ENCODE measurements at places on chromosomes 5 and 9.

DNA sequence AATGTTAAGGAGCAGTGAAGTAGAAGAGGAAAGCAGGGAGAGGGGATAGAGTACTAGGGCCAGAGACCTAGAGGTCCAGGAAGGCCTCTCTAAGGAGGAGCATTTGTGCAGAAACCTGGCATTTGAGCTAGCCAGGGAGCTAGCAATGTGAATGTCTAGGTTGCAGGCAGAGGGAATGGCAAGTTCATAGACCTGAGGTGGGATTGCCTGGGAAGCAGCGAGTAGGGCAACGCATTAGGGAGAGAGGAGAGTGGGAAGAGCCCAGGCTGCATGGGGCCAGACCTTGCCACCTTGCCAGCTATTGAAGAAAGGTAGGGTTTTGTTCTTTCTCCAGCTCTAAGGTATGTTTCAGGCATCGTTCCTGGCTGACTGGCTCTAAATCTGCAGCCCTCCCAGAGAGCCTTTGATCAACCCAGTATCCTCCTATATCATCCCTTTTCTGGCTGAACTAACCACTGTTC lies 54.0 kb downstream of the SLC22A5 start:
- DNase-seq = no peak

- DNase-seq = peak; percentile 65
Measured at GRCh38 chr5:58717303-58718007, 134.6 kb downstream of the RAB3C start.

GRCh38 chr5:68562308-68562707 lies 346.8 kb downstream of the PIK3R1 start:
- DNase-seq = no peak

GRCh38 chr9:110298043-110298605 lies 39.5 kb downstream of the TXNDC8 start:
- DNase-seq = no peak

- no peak for DNase-seq
Measured at GRCh38 chr5:115463983-115464382, 80.6 kb downstream of the FEM1C start.

DNA sequence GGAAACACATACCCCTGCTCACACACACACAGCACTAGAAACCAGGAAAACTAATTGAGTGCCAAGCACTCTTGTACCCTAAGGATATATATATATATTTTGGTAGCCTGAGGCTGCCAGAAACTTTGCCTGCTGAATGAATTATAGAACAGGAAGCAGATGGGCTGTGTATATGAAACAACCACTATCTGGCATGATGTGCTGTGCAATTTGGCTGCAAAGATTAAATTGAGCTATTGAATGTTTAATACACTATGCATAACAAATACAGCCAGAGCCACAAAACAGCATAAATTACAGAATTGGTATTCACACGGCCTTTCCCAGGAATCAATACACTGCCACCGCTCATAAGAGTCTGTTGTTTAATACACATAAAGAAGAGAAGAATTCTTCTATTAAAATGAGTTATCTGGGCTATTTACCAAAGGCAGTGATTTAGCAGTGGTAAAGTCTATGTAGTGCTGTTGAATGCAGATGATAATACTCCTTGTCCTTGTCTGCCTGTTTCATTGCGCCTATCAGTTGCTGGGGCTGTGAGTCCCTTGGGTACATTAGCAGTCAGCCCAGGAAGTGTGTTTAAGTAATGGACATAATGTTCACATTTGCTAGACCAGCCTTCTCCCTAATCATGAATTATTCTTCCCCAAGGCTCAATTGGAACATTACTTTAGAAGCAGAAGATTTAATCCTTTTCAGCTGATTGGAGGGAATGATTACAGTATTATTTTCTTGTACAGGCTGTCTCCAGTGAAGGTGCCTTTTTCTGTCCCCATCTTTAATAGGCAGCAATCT lies 294.3 kb downstream of the TLE1 start:
- DNase-seq = no peak

DNA sequence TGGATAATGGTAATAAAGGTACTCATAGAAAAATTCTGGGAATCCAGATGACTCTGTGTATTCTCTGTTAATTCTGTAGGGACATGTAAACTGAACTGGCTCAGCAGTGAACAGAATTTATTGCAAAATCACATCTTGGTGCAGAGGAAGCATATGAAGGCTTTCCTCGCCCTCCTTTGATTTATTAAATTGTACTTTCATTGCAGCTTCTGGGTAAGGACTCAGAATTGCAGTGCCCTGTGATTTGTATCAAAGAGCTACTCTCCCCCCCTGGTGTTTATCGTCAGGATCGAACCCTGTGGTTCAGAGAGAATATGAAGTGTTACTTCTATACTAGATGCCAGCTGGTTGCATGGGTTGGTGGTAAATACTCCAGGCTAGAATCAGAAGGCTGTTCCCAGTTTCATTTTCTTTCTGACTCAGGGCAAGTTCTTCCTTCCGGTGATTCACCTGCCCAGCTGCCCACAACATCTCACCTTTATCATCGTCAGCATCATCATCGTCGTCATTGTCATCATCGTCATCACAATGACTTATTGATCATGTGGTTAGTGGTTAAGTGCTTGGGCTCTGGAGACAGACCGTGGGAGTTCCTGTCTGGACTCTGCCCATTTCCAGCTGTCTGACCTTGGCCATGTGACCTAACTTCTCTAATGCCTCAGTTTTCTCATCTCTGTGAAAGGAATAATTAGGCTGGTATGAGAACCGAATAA lies 238.8 kb downstream of the ARHGAP26 start:
- no peak for DNase-seq

DNA sequence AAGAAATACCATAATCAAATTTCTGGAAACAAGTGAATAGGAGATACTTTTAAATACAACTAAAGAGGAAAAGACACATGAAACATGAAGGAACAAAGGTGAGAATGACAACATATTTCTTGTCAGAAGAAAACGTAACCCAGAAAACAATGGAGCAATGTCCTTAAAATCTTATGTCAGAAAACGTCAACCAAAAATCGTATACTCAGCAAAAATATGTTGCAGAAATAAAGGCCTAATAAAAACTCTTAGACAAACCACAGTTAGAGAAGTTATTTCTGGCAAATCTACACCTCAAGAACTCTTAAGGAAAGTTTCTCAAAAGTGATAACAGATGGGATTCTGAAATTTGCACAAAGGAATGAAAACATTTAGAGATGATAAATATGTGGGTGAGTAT lies 66.3 kb upstream of the FBXL7 start:
- DNase-seq = no peak

DNA sequence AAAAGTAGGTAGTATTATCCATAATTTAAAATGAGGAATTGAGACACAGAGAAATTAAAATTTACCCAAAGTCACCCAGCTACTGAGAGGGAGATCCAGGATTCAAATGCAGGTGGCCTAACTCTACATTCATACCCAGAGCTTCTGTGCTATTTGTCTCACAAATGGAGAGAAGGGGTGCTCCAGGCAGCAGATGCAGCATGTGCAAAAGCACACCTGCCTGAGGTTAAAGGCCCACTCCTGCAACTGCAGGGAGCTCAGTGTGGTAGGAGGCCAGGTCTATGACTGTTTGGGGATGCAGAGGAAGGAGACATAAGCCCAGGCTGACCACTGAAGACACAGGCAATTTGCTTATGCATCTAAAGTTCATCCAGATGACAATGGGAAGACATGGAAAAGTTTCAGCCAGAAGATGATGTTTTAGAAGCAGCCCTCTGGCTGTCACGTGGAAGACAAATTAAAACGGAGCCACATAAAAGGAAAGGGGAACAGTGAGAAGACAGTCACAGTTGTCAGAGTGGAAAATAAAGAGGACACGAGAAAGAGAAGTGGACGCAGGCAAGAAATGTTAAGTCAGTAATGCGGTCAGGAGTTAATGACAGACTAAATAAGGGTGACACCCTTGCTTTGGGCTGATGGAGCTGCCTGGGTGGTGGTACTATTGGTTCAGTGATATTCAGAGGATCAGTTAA lies 214.7 kb downstream of the EBF1 start:
- no peak for DNase-seq

- no peak for DNase-seq
Measured at GRCh38 chr5:57493034-57493433, 10.4 kb upstream of the ACTBL2 start.

DNA sequence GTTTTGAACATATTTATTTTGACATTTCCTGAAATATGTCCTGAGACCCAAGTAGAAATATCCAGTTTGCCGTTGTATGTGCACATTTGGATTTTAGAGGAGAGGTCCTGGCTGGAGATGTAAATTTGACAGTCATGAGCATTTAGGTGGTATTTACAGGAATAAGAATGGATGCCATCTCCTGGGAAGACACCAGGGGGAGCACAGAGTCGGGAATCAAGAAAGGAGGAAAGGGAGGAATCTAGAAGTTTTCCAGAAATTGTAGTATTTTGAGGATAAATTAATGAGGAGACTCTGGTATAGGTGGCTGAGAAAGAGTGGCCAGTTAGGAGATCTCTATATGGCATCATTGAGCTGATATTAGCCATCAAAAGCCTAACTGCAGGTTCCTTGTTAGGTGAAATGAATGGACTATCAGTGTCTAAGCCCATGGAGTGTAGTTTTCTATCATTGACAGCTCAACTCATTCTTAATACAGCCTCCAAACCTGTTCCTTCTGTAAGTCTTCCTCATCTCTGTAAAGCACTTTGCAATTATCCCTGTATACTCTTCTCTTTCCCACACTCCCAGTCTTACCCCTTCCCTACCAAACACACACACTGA lies 7.2 kb downstream of the GAPT start:
- peak; percentile 18 for DNase-seq

Measured in NCI-H748 treated with DMSO at 0.1 percent for 48 hours (cell line).